Stimulated activated CD8-positive, alpha-beta memory T cell treated with anti-CD3 and anti-CD28 coated beads, Interleukin-4, amount 100 ng/mL, for 4 hours (primary cell): ENCODE measurements at places on chromosomes 6 and 20.

- no peak for DNase-seq
Measured at GRCh38 chr6:26470643-26471042, 12.9 kb downstream of the BTN2A1 start.

DNA sequence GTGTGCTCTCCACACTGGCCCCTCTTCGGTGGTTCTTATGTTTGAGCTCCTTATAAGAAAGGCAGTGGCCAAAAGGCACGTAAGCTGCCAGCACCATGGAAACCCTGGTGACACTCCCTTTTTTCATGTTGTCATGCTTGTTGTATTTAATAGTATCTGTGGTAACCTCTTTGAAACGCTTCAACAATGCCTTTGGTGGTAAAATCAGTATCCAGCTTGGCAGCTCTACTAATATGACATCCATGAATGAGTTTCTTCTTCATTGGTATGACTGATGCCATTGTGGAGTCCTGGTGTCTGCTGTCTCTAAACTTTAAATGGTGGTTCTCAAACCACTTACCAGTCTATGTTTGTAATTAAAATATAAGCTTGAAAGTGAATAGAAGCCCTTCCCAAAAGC lies 10.7 kb upstream of the MYLK2 start:
- DNase-seq = no peak

GRCh38 chr6:53358440-53359094 lies 9.8 kb upstream of the ELOVL5 start:
- DNase-seq = no peak

DNA sequence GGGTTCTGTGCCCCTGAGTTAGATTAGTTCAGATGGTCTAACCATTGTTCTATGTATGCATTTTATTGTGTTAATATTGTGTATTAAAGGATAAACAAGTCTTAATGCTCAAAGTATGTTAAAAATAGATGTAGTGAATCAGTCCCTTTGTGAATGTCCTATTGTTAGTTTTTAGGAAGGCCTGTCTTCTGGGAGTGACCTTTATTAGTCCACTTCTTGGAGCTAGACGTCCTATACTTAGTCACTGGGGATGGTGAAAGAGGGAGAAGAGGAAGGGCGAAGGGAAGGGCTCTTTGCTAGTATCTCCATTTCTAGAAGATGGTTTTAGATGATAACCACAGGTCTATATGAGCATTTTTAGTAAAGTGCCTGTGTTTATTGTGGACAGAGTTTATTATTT lies 12.3 kb upstream of the HMGN4 start:
- no peak for DNase-seq

- DNase-seq = no peak
Measured at GRCh38 chr20:4369798-4370124, 351.9 kb upstream of the PRND start.

- no peak for DNase-seq
Measured at GRCh38 chr6:10138917-10139316, 276.0 kb downstream of the TFAP2A start.

DNA sequence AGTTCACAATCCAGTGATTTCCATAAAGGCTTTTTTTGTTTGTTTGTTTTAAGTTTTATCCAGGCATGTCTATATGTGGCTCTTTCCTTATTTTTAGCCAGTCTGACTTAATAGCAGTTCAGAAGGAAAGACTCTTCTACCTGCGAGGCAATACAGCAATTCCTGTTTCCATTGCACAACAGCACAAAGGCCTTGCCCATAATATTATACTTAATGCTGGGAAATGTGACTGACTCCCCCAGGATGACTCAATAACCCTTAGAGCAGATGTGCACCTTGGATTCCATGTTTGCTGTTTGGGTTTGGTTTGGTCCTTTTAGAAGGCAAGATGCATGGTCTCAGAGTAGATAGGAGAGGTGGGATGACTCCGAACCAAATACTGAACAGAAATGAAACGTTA lies 184.1 kb downstream of the MTFR2 start:
- DNase-seq = no peak

- no peak for DNase-seq
Measured at GRCh38 chr6:41392246-41392645, 56.8 kb downstream of the NCR2 start.

GRCh38 chr6:142376800-142377496 lies 75.1 kb downstream of the ADGRG6 start:
- no peak for DNase-seq

DNA sequence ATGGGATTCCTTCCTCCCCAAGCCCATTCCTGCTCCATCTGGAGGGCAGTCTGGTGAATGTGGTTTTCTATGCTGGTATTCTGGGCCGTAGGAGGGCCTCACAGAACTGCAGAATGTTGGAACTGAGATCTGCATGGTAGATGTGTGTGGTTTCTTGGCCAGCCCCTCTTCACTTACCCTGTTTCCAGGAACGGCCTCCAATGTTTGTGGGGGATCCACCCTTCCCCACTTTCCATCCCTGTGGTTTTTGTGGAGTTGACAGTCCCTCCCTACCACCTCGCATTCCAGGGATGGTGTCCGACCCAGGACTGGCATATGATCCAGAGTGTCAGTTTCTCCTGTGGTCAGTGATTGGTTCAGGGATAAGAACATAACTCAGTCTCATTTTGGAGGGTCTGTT lies 26.7 kb upstream of the TMEM14A start:
- no peak for DNase-seq

- DNase-seq = no peak
Measured at GRCh38 chr6:47047479-47048407, 5.6 kb upstream of the ADGRF1 start.

GRCh38 chr20:21933526-21933925 lies 228.1 kb downstream of the PAX1 start:
- DNase-seq = no peak

- DNase-seq = no peak
Measured at GRCh38 chr20:41670631-41671030, 52.5 kb upstream of the CHD6 start.

DNA sequence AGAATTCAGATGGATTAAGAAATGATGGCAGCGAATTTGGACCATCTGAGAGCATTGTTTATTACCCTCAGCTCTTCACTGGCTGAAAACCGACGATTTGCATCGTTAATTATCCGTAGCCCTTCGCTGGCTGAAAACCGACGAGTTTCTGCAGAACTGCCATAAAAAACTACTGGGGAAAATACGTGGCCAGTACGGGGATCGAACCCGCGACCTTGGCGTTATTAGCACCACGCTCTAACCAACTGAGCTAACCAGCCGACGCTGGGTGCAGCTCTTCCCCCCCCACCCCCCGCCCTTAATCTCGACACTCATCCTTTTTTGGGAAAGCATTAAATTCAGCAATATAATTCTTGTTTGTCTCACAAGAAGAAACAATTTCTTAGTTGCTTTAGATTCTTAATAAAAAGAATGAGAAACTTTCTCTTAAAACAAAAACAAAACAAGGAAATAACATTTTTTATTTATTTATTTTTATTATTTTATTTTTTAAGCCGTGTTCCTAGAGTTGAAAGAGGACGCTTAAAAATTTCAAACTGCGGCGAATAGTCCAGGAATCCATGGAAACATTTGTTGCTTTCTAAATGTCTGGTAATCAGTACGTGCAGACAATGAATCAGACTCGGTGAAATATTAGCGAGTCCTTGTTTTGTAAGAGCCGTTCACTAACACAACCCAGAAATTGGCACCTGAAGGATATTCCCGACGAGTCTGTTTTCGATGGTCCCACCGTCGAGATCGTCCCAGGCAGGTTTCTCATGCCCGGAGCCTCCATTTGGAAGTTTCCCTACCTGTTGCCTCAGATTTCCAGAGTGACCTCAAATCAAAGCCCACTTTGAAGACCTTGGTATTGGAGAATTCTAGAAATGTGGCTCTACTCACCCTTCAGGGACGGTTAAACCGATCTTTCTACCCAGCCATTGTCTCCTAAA lies 27.8 kb downstream of the PRSS16 start:
- DNase-seq = no peak

GRCh38 chr6:11142296-11143027 lies 30.9 kb upstream of the ERVFRD-1 start:
- DNase-seq = no peak

DNA sequence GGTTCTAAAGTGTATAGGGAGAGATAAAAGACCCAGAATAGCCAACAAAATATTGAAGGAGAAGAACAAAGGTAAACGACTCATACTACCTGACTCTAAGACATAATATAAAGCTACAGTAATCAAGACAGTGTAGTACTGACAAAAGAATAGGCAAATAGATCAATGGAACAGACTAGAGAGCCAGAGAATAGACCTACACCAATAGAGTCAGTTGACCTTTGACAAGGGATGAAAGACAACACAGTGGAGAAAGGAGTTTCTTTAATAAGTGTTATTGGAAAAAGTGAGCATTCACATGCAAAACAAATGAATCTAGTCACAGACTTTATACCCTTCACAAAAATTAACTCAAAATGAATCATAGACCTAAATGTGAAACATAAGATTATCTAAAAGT lies 96.4 kb downstream of the ISM1 start:
- DNase-seq = no peak

DNA sequence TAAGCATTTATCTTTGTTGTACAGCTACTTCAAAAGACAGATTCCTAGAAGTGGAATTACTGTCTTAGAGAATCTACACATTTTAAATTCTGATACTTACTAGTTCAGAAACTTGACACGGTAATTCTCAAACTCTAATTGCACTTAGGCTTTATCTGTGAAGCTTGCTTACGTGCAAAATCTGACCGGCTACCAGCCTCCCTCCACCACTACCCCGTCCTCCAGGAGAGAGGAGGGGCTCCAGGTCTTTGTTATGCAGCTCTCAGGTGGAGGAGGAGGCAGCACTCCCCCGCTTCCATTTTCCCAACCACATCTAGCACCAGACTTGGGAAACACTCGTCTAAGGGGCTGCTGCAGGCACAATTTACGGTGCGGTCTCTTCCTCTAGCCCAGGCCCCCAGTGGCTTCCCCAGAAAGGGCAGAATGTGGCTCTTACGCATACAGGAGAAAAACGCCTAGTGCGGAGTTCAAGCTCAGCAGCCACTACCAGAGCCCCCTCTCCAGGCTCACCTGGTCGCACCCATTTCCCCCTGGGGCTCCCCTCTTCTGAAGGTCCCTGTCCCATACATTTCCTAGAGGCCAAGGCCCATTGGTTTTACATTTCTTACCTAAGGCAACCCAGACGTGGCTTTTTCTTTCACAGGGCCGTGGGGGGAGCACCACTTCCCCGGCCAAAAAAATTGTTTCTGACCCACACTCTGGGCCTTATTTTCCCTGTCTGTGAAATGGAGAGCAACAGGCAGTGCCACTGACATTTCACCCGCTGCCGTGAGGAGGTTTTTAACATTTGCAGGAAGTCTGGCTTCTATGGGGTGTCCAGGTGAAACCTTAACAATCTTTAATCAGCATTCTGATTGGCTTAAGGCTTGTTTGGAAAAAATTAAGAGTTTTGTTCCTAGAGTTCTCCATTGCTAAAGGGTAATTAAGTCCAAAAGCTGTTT lies 1.6 kb upstream of the TGIF2 start:
- no peak for DNase-seq

DNA sequence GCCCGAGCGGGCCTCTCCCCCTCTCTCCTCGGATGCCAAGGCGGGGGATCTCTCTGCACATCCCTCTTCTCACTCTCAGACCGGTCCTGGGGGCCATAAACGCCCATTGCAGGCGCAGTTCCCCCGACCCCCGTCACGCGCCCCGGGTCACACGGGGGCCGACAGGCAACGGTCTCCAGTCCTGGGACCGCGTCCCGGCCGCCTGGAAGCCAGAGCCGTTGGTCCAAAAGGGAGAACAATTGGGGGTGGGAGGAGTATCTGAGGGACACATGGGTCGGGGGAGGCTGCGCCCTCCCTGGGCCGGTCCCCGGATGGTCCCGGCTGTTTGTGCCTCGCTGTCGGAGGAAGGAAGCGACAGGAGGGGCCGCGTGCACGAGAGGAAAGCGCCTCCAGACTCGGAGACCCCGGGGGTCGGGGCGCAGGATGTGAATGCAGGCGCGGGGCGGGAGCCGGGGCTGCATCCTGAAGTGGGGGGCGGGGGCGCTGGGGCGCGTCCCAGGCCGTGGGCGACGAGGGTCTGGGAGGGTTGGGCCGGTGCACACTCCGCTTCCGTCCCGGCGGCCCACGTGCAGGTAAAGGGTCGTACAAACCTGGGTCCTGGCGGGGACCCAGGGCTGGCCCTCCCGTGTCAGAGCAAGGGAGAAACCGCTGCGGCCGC lies 903 bp downstream of the SLC4A11 start:
- no peak for DNase-seq

DNA sequence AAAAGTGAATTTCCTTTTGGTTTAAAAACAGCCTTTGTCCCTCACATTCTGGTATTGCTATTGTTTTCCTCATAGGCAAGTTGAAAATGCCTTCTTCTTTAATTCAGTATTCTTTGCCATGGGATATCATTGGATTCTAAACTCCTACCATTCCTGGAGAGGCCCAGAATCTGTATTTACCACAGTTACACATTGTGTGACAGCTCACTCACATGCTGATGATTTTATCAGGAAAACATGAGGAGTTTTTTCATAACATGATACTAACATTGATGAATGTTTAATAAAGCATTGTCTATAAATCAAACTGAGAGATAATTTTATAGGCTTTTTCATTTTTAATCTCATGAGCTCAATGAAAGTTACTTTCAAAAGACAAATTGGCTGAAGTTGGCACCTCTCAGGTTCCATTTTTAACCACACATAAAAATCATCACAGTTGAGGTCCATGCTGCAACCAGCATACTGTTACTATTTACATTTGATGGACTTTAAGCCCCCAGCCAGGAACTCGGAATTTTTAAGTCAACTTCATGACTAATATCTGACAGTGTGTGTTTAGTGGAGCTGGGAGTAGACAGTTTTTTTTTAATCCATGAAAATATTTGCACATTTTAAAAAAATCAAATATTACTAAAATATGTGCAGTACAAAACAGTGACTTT lies 82.8 kb downstream of the FAM83B start:
- DNase-seq = no peak

DNA sequence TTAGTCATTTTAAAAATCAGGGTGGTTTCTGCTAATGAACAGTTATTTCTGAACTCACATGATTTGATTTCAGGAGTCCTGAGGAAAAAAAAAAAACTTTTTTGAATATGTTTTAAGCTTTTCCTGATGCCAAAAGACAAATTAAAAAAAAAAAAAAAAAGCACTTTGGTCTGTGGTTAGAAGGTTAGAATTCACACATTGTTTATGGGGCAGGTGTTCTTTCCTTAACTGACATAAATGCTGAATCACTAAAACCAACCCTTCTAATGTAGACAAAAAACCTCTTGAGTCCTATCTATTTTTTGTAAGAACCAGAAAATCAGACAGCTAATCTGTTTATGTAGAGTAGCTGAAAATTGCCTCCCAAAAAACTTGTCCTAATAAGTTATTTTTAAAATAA lies 20.4 kb downstream of the THEMIS start:
- no peak for DNase-seq
